ENCODE measurements at places on chromosomes 2 and 18. TPM values are rescaled to one million over a fixed set of nuclear protein-coding genes. Genes with fewer than 3 reads are reported as not detected.

Gene SPC25
- 47.1 TPM for total RNA-seq

Gene MARCHF4
- total RNA-seq: not detected

Gene RASGRP3
- total RNA-seq: 1.9 TPM

Gene CHRND
- not detected for total RNA-seq

Gene KCNS3
- total RNA-seq: 0.17 TPM

Gene IKZF2
- total RNA-seq: 8.1 TPM

Gene UCN
- 1.8 TPM for total RNA-seq

Gene DPYSL5
- not detected for total RNA-seq

Gene TMEM247
- not detected for total RNA-seq

Gene ST6GAL2
- total RNA-seq: not detected

Gene ANKRD30B
- total RNA-seq: not detected

Gene ANKAR
- total RNA-seq: 4.2 TPM

Gene C2orf80
- not detected for total RNA-seq

Gene FOXI3
- not detected for total RNA-seq

Gene LAMA3
- total RNA-seq: not detected

Gene DQX1
- total RNA-seq: 0.56 TPM

Gene DUSP28
- 4.2 TPM for total RNA-seq

Gene PLEKHH2
- 0.81 TPM for total RNA-seq

Gene EFHD1
- total RNA-seq: 1.2 TPM

Gene CYP26B1
- not detected for total RNA-seq

Gene PID1
- total RNA-seq: not detected

Gene AGXT
- total RNA-seq: not detected

Gene OXER1
- not detected for total RNA-seq

Gene PUS10
- 8.9 TPM for total RNA-seq

Gene GRHL1
- 1.1 TPM for total RNA-seq

Gene TOGARAM2
- total RNA-seq: 9.6 TPM

Gene PAIP2B
- 2.2 TPM for total RNA-seq

Gene ATOH8
- total RNA-seq: not detected

Gene PDCD1
- 47.6 TPM for total RNA-seq

Gene CNGA3
- not detected for total RNA-seq

Gene CRYGD
- total RNA-seq: not detected

Gene LCT
- total RNA-seq: 0.02 TPM

Gene C2orf92
- total RNA-seq: 4.5 TPM

Gene POTEC
- not detected for total RNA-seq

Gene FAM124B
- 0.39 TPM for total RNA-seq

Gene GPR35
- 4.7 TPM for total RNA-seq

Gene PLCD4
- total RNA-seq: 0.51 TPM

Gene SETBP1
- 6.7 TPM for total RNA-seq

Gene LYG2
- total RNA-seq: not detected

Gene ABHD1
- total RNA-seq: 0.76 TPM

Gene FAM110C
- 3.1 TPM for total RNA-seq

Gene DUSP2
- total RNA-seq: 522 TPM

Gene FABP1
- not detected for total RNA-seq

Gene ACMSD
- total RNA-seq: not detected

Gene TLX2
- 0.52 TPM for total RNA-seq

Gene ANKRD62
- total RNA-seq: not detected

Gene DNPEP
- 71.6 TPM for total RNA-seq

Gene GALNT5
- not detected for total RNA-seq

Gene B3GNT7
- total RNA-seq: not detected

Gene TACR1
- not detected for total RNA-seq

Gene CD226
- 66.8 TPM for total RNA-seq

Gene GORASP2
- total RNA-seq: 64.5 TPM

Gene SERPINB7
- total RNA-seq: not detected

Gene B3GNT2
- total RNA-seq: 26.9 TPM
